ENCODE measurements at places on chromosomes 2 and 18. TPM values are rescaled to one million over a fixed set of nuclear protein-coding genes. Genes with fewer than 3 reads are reported as not detected.

Gene SERPINB10
- not detected for polyA plus RNA-seq

Gene DNAJC5G
- not detected for polyA plus RNA-seq

Gene UBXN4
- 152 TPM for polyA plus RNA-seq

Gene CYP1B1
- 1.1 TPM for polyA plus RNA-seq

Gene TWIST2
- not detected for polyA plus RNA-seq

Gene LAMA3
- not detected for polyA plus RNA-seq

Gene EVA1A
- 1.7 TPM for polyA plus RNA-seq

Gene CPO
- polyA plus RNA-seq, result not detected
